ENCODE measurements at places on chromosomes 7 and 10. TPM values are rescaled to one million over a fixed set of nuclear protein-coding genes. Genes with fewer than 3 reads are reported as not detected.

IL2RA gene
- not detected for total RNA-seq

CFAP70 gene
- total RNA-seq: 0.84 TPM

DNA sequence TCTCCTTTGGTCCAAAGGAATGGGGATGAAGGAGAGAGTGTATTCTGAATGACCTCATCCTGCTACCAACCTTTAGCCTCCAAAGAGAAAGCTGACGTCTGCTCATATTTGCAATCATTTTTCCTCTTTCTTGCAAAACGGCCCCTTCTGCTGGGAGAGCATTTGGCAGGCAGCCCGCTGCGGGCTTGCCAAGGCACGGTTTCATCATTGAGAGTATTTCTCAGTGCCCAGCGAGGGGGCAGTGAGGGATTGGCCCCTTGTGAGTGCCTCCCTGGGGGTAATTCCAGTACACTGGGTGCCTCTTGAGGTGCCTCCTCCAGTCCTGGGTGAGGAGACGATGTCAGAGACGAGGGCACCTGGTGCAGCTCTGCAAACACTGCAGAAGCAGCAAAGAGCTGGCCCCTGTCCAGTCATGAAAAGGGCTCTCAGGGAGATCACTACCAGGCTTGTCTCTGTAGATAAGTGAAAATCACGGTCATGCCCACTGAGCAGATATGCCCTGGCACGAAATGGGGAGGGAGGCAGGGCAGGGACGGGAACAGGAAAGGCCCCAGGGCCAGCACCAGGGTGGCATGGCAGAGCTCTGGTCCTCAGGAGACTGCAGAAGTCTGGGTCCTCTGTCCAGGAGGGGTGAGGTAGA lies 48.7 kb upstream of the SHH start:
- DNase-seq: no peak

- no peak for DNase-seq
Observed at GRCh38 chr7:84757761-84758160, 429.1 kb downstream of the SEMA3D start.

DNA sequence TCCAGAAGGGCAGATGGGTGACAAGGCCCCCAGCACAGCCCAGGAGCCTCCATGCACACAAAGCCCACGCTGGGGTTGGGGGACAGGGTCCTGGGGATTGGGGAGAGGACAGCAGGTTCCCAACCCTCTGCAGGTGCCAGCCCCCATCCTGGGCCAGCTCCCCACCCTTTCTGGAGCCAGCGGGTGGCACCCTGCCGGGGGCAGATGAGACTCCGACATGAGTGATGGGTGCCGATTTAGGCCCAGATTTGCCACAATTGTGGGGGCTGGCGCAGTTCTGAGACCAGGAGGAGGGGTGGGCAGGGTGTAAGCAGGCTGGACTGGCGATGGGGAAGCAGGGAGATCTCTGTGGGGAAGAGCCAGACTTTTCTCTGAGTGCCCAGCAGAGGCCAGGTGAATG lies 49.3 kb upstream of the SLF2 start:
- no peak for DNase-seq

DNA sequence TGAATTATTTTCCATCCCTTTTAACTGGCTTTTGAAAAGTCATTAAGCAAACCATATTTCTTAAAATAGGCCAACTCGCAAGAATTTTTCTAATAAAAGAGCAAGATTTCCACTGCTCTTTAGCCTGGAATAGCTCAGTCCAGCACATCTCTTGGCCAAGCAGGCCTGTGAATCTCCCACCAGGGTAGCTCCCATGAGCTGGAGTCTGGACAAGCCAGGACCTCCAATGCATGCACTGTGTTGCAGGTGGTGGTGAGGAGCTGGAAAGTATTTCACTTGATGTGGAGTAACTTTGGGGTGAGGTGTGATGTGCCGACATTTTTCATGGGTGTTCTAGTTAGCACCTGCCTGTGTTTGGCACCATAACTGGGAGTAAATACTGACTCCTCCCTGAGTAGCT lies 117.3 kb upstream of the TBX20 start:
- DNase-seq: no peak

All from neural crest cell (in vitro differentiated cells).